ENCODE measurements at places on chromosomes 6 and 20.

- no peak for DNase-seq
Observed at GRCh38 chr6:33595001-33595846, 15.1 kb upstream of the BAK1 start.

DNA sequence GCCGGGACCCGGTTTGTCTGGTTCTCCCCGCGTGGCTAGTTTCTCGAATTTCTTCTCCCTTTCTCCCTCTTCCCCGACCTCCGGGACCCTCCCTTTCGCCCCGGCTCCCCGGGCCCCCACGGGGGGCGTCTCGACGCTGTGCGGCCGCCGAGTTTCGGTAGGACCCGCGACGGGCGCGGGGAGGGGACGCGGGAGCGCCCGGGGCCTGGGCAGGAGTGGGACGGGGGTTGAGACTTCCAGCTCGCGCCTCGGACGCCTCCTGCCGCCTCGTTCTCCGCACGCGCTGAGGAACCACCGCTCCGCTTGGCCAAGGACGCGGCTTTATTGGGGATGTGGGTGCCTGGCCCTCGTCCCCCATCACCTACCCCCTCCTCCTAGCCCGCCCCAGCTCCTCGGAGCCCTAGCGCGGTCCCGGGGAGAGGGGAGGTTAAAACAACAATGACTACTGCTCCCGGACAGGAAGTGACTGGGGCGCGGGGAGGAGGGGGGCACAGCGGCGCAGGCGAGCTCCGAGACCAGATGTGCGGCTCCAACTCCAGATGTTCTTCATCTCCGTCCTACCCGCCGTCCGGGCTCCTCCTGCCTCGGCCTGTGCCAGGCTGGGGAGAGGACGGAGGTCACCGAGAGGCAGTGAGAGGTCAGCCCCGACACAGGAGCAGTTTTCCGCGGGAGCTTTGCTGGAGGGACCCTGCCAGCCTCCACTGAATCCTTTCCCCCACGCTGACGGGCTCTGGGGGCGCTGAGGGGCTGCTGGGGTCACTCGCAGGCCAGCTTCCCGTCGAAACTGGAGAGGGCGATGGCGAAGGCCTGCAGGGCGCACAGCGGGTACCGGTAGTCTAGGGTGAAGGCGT is 917 bp upstream of the TEAD3 start:
- peak; percentile 53 for DNase-seq

- DNase-seq: no peak
Observed at GRCh38 chr6:26604026-26604425, 7.3 kb downstream of the ABT1 start.

DNA sequence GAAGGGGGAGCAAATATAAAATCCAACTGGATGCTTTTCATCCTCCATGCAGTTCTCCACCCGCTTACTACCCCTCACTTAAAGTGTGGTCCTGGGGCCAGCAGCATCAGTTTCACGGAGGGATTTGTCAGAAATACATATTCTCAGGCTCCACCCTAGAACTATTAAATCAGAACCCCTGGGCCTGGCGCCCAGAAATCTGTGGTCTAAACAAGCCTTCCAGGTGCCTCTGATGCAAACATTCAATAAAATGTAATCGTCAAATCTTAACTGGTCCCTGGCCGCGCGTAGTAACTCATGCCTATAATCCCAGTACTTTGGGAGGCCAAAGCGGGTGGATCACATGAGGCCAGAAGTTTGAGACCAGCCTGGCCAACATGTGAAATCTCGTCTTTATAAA is 47.7 kb downstream of the ATXN1 start:
- no peak for DNase-seq

GRCh38 chr20:40016392-40016791 is 672.6 kb downstream of the MAFB start:
- DNase-seq: peak; percentile 81

- DNase-seq: no peak
Observed at GRCh38 chr6:157035546-157035945, 258.4 kb downstream of the ARID1B start.

DNA sequence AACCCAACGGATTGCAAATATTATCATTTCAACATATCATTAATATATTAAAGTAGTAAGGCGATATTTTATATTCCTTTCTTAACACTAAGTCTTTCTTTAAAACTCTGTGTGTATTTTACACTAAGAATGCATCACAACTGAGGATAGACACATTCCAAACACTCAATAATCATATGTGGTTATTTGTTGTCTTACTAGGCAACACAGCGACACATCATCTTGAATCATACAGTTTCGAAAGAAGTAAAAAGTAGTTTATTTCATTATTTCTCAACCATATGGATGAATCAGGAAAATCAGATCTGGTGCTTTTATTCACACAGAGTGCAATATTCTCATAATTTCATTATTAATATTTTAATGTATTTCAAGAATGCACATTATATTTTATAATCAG is 662.4 kb downstream of the EPHA7 start:
- DNase-seq: peak; percentile 72

- no peak for DNase-seq
Observed at GRCh38 chr6:27901801-27902200, 10.4 kb downstream of the OR2B2 start.

DNA sequence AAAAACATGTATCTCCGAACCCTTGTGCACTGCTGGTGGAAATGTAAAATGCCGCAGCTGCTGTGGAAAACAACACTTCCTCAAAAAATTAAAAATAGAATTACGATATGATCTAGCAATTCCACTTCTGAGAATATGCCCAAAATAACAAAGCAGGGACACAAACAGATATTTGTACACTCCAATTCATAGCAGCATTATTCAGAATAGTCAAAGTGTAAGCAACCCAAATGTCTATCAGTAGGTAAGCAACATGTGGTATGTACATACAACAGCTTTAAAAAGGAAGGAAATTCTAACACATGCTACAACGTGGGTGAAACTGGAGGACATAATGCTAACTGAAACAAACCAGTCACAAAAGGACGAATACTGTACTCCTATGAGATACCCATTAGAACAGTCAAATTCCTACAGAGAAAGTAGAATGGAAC is 5.7 kb upstream of the RAB5IF start:
- no peak for DNase-seq

- DNase-seq: peak; percentile 41
Observed at GRCh38 chr6:37262446-37263026, 4.6 kb upstream of the TMEM217 start.

- DNase-seq: no peak
Observed at GRCh38 chr6:169975701-169976100, 224.3 kb downstream of the ERMARD start.

DNA sequence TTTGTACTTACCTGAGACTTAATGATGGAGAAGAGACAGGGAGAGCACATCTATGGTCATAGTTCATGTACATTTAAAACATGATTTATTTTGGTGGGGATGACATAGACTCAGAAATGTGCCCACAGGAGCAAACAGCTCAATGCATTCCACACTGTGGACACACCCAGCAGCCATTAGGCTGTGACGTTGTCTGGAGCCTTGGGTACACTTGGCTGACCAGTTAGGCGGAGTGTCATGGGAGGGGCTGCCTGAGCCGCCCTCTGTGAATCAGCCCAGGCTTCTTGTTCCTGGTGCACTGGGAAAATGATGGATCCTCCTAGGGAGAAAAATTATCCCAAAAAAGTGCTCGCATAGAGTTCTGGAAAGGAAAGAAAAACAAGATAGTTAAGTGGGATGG is 231.0 kb upstream of the GMDS start:
- peak; percentile 40 for DNase-seq

GRCh38 chr6:27241443-27241842 is 6.1 kb upstream of the PRSS16 start:
- no peak for DNase-seq

DNA sequence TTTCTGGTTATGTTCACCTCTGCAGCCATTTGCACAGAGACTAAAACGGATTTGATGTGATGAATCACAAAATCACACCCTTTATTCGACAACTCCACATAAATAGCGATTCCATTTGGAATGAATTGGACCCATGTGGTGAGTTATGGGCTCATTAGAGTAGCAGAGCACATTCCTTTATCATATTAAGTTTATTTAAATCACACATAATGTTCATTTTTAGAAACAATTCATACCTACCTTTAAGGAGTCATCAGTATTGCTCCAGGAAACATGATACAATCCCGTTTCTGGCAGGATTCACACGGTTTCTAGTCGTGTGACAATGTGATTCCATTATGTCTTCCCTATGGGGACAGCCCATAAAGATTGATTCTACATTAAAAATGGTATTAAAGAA is 303.5 kb downstream of the CDH4 start:
- peak; percentile 2 for DNase-seq

DNA sequence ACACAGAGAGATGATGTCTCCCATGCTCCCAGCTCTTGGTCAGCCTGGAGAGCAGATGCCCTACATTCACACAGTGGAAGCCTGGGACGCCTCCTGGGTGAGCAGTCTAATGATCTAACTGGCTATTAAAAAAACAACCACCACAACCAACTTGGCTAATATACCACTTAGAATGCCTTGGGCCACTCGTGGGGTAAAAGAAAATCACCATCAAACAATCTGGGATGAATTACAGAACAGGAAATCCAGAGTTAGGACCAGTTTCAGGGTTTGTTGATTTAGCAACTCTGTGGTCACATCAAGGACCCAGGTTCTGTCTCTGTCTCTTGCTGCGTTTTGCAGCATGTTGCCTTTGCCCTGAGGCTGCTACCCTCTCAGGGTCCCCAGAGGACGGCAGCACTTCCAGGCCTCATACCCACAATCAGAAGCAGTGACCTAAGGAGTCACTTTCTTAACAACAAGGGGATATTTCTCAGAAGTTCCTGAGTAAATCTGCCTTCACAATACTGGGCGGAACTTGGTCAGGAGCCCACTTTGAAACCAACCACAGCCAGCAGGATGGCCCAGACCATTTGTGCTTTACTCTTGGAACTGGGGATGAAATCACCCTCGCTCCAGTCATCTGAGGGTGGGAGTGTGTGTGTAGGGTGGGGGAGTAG is 118.7 kb downstream of the CLIC5 start:
- DNase-seq: no peak

DNA sequence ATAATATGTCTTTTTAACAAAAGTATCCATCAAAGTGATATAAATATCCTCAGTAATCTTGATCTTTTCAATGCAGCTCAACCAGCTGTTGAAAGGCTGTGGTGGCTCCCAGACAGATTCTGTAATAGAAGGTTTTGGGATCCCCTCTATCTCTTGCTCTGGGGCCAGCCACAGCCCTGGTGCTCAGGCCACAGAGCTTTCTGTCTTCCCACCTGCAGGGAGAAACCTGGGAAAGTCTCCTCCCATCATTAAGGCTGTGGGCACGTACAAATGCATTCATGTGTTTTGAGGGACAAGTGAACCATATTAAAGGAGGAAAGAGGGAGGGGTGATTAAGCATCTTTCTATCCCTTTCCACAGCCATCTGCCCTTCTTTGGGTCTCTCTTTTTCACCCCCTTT is 183.1 kb downstream of the PRDM13 start:
- no peak for DNase-seq

GRCh38 chr6:146955570-146955969 is 248.6 kb upstream of the STXBP5 start:
- no peak for DNase-seq

GRCh38 chr20:52524861-52525260 is 333.3 kb upstream of the ZFP64 start:
- no peak for DNase-seq

- DNase-seq: no peak
Observed at GRCh38 chr20:37494796-37495195, 26.3 kb upstream of the NNAT start.

DNA sequence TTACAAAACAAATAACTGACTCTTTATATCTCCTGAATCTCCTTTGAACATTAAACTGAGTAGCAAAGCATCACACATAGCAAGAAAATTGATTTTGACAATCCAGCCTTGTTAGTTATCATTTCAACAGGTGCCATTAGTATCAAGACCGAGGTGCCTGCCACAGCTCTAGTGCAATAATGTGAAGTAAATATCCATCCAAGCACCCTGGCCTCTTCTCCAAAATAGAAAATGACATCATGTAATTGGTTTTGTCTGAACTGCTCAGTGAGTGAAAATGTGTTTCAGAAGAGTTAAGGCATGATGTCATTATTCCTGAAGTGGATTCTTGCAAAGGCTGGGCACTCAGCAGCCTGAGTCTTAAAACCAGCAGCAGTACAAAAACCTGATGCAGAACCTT is 341.4 kb downstream of the PLCB1 start:
- DNase-seq: no peak

DNA sequence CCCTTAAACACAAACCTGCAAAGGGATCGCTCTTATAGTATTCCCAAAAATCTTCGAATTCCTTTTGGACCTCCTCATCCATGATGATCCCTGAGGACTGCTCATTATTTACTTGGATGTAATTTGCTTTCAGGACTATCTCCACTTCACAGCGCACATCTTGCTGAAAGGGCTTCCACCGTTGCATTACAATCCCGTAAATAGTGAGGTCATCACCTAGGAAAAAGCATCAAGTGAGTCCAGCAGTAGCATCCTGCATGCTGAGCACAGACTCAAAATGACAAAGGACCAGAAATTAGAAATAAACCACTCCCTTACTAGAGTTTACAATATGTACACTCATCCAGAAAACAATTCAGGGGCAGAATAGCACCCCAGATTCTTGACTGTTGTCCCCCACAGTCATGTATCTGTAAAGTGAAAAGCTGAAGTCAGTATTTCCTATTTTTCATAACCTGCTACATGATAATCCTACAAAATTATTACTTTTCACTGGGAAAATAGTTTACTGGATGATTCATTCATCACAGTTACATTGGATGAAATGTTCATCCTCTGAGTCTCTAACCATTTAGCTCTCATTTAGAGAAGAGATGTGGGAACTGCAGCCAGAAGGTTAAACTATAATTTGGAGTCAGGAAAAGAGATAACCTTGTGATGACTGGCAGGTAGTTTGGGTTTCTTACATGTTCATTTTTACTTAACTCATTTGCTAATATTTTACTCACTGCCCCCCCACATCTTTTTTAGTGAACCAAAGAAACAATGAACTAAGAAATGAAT is 17.2 kb downstream of the MCM9 start:
- no peak for DNase-seq

GRCh38 chr6:16488813-16489212 is 250.4 kb downstream of the GMPR start:
- DNase-seq: no peak

DNA sequence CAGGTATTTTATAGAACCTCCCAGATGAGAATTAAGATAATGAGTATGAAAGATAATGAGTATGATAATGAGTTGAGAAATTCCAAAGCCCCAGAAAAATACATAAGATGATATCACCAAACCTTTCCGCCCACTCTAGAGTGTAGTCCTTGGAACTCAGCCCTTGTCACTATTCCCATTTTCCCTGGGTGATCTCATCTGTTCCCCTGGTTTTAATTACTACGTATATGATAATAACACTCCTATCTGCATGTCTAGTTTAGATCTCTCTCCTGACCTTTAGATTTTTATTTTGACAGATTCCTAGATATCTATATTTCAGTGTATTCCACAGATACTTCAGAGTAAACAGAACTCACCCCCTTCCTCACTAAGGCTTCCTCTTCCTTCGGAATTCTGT is 51.0 kb upstream of the ASIP start:
- DNase-seq: no peak

DNA sequence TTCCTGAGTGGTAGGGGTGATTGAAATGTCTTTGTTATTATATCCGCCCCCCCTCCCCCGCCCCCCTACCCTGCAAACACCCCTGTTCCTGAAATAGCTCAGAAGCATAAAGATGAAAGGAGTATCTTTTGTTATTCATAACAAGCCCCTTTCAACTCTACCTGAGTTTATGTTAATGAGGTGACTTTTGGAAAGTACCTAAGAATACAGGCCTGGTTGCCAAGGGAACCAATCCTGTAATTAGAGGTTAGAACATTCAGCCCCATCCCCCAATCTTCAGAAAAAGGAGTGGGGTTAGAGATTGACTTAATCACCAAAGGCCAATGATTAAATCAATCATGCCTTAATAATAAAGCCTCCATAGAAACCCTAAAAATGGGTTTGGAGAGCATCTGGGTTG is 979.2 kb upstream of the GJE1 start:
- DNase-seq: no peak

- no peak for DNase-seq
Observed at GRCh38 chr6:16907991-16908390, 146.7 kb upstream of the ATXN1 start.
